ENCODE measurements at places on chromosomes 16 and 17. TPM values are rescaled to one million over a fixed set of nuclear protein-coding genes. Genes with fewer than 3 reads are reported as not detected.

GRCh38 chr17:9498490-9498889 lies 77.1 kb downstream of the STX8 start:
- no peaks in the 10 kb centered on the region for H3K27me3 ChIP-seq
- H3K36me3 ChIP-seq: peaks cover 2% of the 10 kb centered on the region
- no peak for DNase-seq
- H3K4me1 ChIP-seq: peaks cover 2% of the 10 kb centered on the region

Gene P2RX1
- total RNA-seq: 0.78 TPM

Gene PERCC1
- not detected for total RNA-seq

Gene PIGW
- 30.4 TPM for total RNA-seq

Gene GUCY2D
- total RNA-seq: not detected

Data from activated CD4-positive, alpha-beta T cell treated with anti-CD3 and anti-CD28 coated beads, Interleukin-2, amount 10 ng/mL, durations not matched to agents 24 days and 14 days (primary cell).